ENCODE measurements at places on chromosomes 4 and X. TPM values are rescaled to one million over a fixed set of nuclear protein-coding genes. Genes with fewer than 3 reads are reported as not detected.

The PPP4R3C gene
- total RNA-seq, result not detected

The MAGEC1 gene
- not detected for total RNA-seq

GRCh38 chrX:10350981-10351380 lies 194.2 kb downstream of the CLCN4 start:
- no peak for DNase-seq

DNA sequence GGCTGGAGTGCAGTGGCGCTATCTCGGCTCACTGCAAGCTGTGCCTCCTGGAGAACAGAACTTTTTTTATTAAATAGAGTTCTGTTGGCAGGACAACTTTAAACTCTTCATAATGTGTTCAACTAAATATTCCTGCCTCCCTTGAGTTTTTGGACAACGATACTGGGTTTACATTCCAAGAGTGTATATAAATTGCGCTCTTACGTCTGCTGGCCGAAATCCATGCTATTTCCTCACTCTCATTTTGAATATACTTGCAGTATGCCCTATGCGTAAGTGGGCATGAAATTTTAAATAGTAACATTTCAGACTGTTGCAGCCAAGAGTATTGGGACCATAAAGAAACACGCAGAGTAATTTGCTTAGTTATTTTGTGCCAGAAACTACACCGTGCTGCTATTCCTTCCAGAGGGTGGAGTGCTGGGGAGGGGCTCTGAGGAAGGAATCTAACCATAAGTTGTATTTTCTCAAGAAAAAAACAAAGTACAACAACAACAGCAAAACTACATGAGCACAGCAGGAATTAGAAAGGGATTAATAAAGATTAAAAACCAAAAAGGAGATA lies 480.0 kb downstream of the NLGN4X start:
- DNase-seq, result no peak

- DNase-seq, result no peak
These were observed 280.4 kb downstream of the CFAP47 start for GRCh38 chrX:36199928-36200327.

- no peak for DNase-seq
These were observed 1385.9 kb downstream of the FAM133A start for GRCh38 chrX:95059909-95060308.

GRCh38 chrX:24204958-24205357 lies 55.4 kb downstream of the ZFX start:
- DNase-seq, result no peak

- DNase-seq, result no peak
These were observed 1421.9 kb downstream of the PCDH7 start for GRCh38 chr4:32142075-32142474.

DNA sequence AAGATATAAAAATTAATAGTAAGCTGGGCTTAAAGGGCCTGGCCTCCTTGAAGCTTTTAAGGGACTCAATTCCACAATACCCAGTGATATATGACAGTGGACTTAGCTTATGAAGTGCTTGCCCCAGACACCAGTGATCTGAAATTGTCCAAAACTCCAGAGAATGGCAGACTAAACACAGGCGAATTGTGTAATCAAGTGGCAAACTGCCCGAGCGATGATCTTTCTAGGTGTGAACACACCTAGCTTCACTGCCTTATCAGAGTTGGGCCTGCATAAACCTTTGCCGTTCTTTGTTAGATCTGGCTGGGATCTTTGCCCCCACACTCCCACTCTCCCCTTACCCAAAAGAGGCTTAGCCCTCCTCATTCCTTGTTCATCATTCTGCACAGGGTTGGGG lies 62.5 kb upstream of the SH3RF1 start:
- no peak for DNase-seq

DNA sequence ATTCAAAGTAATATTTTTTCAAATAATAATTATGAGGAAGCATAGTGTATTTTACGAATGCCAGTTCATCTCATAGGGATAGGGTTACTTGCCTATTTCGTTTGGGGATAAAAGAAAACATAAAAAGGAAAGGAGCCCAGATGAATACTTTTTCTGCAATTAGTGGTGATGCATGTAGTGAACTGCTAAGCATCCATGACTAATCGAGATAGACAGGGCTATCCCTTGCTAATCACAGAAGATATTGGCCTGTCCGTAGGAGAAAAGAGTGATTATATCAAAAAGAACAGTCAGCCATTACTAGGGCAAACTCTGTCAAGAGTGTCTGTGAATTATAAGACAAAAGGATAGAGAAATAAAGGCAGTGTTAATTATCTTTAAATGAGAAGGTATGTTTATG lies 746.1 kb downstream of the C4orf33 start:
- no peak for DNase-seq
